ENCODE measurements at places on chromosomes 5 and 9.

GRCh38 chr5:103582364-103582763 lies 19.8 kb upstream of the NUDT12 start:
- no peak for DNase-seq

DNA sequence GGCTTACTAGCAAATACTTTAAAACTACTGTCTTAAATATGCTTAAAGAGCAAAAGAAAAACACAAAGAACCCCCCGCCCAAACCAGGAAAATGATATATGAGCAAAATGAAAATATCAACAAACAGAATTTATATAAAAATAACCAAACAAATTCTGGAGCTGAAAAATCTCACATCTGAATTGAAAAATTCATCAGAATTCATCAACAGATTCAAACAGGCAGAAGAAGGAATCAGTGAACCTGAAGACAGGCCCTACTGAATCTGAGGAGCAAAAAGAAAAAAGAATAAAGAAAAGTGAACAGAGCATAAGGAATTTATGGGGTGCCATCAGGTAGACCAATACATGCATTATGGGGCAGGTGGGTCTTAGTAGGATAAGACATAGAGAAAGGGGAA lies 49.8 kb upstream of the SPTLC1 start:
- DNase-seq = no peak

DNA sequence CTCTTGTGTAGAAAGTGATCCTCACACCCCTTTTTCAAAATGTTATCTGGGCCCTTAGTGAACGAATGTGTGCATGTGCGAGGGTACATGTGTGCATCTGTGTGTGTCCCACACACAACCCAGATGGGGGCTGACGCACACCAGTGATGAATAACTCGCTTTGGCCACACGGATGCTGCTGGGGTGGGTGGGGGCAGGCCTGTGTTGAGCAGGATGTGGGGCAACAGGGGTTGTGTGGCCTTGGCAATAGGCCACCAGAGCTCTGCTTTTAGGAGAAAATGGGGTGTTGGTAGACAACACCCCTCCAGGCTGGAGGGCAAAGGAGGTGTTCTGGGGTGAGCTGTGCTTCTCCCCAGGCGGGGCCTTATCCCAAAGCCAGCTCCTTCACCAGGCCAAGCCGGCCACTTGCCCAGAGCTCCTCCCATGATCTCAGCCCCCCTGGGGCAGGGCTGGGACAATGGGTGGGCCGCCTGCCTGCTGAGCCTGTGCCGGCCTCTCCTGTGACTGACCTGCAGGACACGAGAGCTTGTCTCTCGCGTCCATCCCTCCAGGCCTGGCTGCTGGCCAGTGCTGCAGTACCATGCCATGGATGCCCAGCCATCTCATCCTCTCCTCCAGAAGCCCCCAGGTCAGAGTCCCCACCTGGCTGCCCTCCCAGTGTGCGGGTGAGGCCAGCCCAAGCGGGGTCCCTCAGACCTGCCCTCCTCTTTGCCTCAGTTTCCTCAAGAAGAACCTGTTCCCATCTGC lies 1.7 kb downstream of the DBN1 start:
- no peak for DNase-seq

DNA sequence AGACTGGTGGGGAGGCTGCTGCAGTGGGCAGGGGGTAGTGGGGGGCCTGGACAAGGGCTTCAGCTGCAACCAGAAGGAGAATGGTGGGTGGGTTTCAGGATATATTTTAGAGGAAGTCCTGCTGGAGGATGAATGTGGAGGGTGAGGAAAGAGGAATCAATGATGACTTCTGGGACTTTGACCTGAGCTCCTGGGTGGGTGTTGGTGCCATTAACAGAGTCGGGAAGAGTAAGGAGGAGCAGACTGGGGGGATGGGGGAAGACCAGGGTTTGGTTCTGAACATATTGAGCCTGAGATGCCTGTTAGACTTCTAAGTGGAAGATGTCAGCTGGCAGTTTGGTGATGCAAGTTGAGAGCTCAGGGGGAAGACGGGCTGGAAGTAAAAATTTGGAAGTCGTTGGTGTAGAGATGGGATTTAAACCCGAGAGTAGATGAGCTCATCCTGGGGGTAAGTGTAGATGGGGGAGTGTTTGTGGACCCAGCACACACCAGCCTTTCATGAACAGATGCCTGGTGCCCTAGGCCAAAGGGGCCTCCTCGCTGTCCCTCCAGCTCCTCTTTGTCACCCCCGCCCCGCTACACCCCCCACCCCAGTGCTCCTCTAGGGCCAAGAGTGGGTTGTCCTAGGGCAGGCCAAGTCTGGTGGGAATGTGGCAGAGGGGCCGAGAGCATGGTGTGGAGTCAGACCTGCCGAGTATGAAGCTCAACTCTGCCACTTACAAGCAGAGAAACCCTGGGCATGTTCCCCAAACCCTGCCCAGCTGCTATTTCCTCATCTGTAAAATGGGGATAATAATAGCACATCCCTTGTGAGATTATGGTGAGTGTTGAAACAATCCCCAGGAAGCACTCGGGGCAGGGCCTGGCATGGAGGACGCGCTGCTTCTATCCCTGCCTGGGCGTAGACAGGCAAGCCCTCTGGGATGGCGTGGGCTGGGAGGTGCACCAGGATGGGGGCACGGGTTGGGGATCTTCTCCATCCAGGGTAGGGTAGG lies 4.0 kb downstream of the DNM1 start:
- no peak for DNase-seq

GRCh38 chr5:173967241-173967640 lies 21.7 kb upstream of the C5orf47 start:
- no peak for DNase-seq

GRCh38 chr9:96417661-96418082 lies 498 bp downstream of the ZNF367 start:
- no peak for DNase-seq

- DNase-seq = no peak
Measured at GRCh38 chr5:19771174-19771835, 216.7 kb downstream of the CDH18 start.

GRCh38 chr5:103391659-103392058 lies 133.1 kb downstream of the MACIR start:
- DNase-seq = no peak

DNA sequence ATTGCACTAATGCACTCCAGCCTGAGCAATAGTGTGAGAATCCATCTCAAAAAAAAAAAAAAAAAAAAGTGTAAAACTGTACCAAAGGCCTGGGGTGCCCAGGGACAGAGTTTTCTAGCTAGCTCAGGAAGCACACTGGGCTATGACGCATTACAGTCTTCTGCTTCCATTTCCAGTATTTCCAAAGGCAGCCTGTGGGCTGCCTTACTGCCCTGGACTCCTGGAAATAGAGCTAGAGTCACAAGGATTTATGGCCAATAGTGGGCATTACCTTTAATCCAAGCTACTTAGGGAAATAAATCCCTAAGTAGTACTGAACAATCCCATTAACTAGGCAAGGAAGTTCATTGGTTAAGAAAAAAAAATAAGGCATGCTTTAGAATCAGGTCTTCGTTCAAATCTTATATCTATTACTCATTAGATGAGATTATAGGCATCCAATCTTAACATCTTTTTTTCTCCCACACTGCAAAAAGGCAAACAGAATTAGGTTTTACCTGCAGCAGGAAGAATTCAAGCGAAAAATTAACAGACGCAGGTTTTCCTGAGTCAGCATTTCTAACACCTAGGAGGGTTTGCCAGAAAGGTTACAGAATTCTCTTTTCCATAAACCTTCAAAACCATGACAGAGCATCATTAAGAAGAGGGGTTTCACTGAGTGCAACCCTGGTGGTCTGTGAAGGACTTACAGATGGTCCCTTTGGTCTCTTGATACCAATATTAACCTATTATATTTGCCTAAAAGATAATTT lies 85.6 kb upstream of the CCDC112 start:
- DNase-seq = no peak

Data from effector memory CD4-positive, alpha-beta T cell (primary cell).